G401 (cell line): ENCODE measurements at places on chromosomes 7 and 10.

DNA sequence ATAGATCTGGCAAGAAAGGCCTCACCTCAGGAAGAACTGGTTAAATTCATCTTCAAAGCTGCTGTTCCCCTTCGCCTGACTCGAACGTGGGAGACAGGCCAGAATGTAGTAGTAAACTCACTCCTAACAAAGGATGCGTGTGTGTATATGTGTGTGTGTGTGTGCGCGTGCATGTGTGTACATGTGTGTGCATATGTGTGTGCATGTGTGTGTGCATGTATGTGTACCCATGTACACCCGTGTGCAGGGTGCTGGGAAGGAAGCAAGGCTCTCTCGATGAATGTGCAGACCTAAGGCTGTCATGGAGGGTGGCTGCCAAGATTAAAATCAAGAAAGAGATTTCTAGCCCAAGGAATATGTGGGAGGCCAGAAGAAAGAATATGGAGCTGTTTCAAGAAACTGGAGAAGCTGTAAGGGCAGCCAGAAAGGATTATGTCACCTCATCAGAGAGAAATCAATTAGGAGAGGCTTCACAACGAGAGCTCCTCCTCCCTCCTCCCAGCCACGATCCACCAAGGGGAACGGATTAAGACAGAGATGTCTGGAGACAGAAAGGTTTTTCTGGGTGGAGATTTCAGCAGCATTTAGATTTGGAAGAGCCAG, 34.0 kb upstream of the LBX1 start:
- DNase-seq: no peak

DNA sequence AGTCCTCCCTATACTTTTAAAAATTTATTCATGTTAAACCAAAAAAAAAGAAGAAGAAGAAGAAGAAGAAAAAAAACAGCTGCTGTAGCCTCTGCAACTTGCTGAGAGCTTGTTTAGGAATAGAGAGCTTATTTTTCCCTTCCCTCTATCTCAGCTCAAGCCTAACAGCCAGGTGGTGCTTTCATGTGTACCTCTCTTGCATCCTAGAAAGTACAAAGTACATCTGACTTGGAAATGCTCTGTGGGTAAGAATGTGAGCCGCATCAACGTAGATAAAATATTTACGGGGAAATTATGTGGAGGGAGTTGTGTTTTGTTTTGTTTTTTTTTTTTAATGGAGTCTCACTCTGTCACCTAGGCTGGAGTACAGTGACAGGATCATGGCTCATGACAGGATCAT, 99.6 kb downstream of the PLXDC2 start:
- no peak for DNase-seq

- no peak for DNase-seq
Observed at GRCh38 chr7:81317741-81318140, 398.9 kb upstream of the SEMA3C start.

GRCh38 chr10:68471586-68472408, at the start of gene DNA2:
DNA2 (minus strand) TSS chr10:68471973; CDS start chr10:68471864, 109 bp downstream.
- peak; percentile 74 for DNase-seq

- DNase-seq: no peak
Observed at GRCh38 chr7:159094919-159095915, 49.5 kb downstream of the VIPR2 start.

DNA sequence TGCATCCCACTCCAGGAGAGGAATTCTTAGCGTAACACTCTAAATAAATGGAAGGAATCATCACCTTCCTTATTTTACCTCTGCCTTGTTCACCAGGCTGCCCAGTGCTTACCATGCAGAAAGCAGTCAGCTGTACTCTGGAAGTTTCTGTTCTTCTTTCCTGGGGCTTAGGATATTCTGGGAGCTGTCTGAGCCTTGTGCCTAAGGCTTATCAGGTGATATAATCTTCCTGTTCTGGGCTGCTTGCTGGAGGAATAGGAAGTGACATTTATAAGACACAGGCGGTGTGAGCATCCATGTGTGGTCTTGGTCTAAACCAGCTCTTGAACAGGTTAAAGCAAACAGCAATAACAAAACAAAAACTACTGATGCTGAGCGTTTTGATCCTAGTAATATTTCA, 13.5 kb downstream of the KCTD7 start:
- no peak for DNase-seq

- no peak for DNase-seq
Observed at GRCh38 chr10:90205340-90205739, 503.9 kb downstream of the KIF20B start.

DNA sequence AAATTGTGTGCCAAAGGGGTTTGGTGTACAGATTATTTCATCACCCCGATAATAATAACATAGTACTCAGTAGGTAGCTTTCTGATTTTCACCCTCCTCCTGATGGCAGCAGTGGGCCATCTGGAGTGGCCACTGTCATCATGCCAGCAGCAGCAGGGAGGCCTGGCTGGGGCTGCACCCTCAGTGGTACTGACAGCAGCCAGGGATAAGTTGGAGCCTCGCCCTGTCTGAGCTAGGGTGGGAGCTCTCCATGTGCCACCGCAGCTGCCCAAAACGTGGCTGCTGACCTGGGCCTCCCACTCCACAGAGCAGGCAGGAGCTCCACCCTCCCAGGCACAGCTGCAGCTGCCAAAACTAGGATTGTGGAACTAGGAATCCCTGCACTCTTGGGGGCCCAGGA, 700.8 kb upstream of the KCND2 start:
- peak; percentile 72 for DNase-seq

DNA sequence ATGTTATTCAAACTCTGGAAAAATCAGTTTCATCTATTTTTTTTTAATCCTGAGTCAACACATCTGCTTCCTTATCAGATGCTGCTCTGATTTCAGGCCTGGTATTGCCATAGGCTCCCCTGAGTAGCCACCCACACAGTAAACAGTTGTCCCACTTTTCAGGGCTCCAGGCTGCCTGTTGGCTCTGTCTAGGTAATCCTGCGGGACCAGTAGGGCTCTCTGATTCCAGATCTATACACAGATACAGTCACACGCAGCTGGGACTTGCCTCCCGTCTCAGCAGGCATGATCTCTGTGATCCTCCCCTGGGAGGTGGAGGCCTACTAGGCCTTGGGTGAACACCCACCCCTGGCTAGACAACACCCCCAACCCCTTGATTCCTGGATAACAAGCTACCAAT, 206.1 kb downstream of the CREB5 start:
- DNase-seq: no peak

DNA sequence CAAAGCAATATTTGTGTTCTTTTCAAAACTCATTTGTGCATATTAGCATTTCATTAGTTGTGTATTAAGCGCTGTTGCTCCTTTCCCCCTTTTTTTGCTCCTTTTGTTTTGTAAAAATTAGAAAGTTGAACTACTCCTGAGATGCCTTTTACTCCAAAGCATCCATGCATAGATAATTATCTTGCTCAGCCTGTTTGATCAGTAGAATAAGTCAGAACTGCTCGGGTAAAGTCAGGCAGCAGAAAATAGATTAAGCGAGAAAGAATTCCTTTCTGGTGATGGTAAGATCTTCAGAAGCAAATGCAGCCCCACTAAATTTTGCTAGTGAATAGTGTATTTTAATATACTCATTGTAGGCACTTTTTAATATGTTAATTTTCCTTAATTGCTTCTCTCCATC, 227.1 kb downstream of the TEX36 start:
- DNase-seq: no peak

GRCh38 chr7:18494821-18495408, 634 bp upstream of the HDAC9 start:
- DNase-seq: peak; percentile 81

GRCh38 chr7:49775065-49775948, 1.9 kb downstream of the VWC2 start:
- peak; percentile 80 for DNase-seq

DNA sequence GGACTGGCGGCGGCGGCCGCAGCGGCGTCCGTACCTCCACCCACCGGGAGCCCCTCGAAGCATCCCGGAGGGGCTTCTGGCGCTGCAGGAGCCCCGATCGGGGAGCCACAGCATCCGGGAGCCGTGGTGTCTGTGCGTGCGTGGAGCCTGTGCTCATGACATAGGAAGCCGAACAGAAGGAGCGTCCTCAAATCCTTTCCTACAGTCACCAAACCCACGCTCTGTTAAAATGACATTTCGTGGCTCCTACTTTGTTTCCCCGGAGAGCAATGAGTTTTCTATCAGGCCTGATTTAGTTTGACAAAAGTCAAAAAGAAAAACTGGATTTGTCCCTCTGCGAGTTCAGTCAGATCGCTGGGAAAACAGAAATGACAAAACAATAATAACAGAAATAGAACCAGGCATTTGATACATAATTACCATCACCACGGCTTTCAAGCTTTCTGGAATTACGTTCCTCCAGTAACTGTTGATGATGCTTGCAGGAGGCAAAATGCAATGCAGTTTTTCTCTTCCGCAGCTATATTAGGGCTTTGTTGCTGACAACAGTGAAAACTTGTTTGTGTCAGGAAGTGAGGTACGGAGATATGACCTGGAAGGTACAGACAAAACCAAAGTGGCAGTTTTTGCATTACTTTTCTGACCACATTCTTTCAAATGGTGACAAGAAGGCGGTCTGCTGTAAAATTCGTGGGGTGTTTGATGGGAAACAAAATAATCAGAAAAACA, 219.3 kb upstream of the MKLN1 start:
- peak; percentile 57 for DNase-seq

DNA sequence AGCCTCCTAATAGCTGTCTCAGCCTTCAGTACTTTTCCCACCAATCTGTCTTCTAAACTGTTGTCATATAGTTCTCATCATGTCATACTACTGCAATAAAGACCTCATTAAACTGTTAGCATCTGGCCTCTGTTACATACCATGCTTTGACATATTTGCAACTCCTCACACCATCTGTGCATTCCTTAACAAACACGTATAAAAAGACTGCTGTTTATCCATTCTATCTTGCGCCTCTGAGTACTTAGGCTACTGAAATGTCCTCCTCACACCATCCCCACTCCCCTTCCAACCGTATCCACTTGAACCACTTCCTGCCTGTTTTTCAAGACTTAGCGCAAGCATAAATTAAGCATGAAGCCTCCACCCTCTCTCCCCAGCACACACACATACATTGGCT, 41.6 kb downstream of the SLC16A9 start:
- no peak for DNase-seq

- no peak for DNase-seq
Observed at GRCh38 chr10:75358132-75358531, 43.4 kb downstream of the ZNF503 start.

DNA sequence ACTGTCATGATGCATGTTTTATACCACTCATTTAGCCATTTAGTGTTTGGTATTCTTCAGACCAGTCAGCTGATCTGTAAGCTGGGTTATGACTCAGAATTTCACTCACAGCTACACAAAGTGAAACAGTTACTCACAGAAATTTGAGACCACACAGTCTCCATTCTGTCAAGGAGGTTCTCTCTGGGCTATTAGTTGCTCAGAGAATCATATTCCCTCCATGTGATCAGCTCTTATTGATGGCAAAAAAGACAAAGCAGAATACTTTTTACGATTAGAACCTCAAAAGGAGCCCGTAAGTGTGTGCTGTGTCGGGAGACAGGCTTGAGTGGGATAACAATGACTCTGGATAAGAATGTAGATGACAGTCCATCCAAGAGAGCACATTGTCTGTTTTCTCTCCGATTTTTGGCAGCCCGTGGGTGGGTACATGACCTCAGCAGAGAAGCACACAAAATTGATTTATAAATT, 277.6 kb upstream of the SORCS1 start:
- no peak for DNase-seq

GRCh38 chr10:133096616-133097269, 9.0 kb downstream of the ADGRA1 start:
- no peak for DNase-seq

- DNase-seq: no peak
Observed at GRCh38 chr10:112658900-112659638, 212.1 kb downstream of the VTI1A start.

GRCh38 chr7:121331574-121331973, 2.8 kb downstream of the WNT16 start:
- DNase-seq: no peak

DNA sequence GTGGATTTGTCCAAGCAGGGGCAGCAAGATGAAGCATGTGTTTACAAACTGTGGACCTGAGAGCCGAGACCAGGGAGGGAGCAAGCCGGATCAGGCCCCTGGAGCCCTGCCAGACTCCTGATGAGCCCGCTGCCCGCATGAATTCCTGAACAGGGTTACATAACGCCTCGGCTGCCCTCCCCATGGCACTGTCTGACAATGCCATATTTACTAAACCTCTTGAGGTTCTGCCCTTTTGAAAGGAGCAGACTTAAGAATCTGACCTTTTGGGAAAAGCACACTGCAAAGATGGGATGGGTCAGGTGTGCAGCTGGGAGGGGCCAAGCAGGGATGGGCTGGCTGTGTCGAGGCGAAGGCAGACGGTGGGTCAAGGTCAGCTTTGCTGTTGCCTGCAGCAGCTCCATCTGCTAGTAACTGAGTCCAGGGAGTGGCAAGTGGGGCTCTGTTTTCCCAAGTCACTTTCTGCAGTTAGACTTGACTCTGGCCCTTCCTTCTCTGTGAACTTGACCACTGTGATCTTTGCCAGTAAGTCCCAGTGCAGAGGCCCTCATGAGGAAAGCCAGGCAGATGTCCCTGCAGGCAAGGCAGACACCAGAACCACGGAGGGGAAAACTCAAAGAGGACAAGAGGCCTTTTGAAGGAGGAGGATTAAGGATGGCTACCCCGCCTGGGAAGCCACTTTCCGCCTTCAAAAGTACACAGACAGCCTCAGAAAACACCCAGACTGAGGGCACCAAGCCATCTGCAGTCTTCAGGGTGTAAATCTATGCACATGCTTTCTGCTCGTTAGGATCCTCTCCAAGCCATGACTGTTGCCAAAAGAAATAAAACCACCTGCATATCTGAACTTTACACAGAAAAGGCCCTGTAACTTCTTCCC, 175.8 kb downstream of the TNS3 start:
- DNase-seq: peak; percentile 86

GRCh38 chr10:116763440-116763839, 21.1 kb upstream of the HSPA12A start:
- DNase-seq: no peak

- DNase-seq: no peak
Observed at GRCh38 chr10:5830629-5831445, 17.6 kb upstream of the GDI2 start.

DNA sequence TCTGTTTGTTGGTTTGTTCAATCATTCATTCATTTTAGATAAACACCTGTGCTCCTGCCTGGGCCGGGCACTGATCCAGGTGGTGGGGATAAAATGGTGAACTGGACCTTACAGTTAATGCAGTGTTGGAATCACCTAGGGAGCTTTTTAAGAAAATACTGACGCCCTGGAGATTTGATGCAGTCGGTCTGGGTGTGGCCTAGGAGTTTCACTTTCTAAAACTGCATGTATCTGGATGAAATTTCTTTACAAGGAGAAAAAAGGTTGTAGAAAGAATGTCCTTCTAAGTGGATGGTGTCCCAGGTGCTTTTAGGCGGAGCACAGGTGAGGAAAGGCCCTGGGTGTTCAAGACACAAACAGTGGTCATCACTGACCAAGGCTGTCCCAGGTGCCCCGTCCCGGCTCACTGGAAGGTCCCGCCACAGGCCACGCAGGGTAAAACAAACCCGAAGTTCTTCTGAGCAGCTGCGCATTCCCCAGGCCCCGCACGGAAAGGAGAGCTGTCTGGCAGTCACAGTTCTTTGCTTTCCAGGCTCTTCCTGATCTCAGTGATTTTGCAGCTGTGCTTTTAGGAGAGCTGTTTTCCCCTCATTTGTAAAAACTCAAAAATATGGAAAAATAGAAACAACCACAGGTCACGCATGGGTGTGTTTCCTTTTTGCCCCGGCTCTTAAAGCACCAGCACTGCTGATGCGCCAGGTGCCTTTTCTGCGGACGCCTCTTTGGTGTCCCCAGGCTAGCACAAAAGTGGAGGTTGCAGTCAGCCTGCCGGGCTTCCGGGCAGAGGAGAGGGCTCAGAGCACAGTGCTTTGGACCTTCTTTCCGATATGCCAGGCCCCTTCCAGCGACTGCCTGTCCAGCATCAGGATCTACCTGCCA, 161.9 kb downstream of the GRK5 start:
- DNase-seq: no peak
